ENCODE measurements at places on chromosomes 4 and X.
A peak's percentile ranks its signal among the peaks of the same experiment; 100 is the strongest.

DNA sequence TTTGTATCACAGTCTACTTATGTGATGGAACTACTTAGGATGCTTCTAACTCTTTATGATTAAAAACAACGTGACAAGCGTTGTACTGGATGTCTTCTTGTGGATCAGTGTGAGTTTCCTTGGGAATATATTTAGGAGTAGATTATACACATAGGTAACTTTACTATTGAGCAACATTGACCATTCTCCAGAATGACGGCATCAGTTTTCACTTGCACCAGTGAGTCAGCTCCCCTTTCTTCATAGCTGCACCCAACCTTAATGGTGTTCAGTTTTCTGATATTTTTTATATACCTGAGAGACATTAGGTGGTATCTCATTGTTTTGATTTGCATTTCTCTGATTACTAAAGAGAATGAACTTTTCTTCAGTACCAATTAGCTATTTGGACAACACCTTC is 343.9 kb downstream of the ADGRL3 start:
- no peak for DNase-seq

DNA sequence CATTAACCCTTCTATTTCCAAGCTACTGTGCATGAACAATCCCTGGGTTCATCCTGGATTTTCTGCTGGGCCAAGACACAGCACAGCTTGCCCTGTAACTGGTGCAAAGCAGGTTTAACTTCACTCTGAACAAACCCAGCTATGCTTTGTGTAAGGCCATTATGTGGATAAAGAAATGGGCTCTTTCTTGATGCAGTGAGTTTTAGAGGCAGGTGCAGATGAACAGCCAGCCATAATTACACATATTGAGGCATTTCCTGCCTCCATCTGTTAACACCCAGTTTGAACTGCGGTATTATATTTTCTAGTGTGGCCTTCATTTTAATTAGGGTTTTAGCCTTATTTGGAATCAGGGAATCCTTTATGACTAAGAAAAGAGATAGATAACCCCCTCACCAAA is 68.7 kb upstream of the ARX start:
- DNase-seq = no peak

DNA sequence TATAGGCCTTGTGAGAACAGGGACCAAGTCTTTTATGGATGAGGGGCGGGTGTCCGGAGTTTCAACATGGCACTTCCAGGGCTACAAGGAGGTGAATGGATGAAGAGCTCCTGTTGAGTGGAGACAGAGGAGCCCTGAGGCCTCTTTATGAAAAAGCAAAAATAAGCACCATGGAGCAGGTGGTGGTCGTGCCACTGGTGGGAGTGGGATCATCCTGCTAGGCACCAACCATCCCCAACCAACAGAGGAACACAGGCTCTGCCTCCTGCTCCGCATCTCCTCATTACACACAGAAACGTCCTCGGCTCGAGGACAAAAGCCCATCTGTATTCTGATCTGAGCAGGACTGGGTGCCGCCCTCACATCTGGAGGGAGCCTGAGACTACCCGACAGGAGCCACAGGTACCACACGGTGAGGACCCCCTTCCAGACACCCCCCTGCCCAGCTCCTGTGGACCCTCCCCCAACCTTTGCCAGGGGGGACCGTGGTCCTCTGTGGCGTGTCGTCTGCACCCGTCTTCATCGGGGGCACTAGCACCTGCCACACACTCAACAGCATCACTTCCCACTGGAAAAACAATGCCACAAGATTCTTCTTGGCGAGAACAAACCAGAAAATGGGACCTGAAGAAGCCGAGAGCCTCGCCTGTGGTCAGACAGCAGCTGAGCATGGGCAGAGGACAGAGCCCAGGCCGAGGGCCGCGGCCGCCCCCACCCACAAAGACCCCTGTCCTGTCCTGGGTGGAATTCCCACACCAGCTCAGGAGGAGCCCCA is 3.9 kb upstream of the PDE6B start:
- no peak for DNase-seq

GRCh38 chrX:38804682-38805431 is 3.6 kb downstream of the MID1IP1 start:
- DNase-seq = no peak

DNA sequence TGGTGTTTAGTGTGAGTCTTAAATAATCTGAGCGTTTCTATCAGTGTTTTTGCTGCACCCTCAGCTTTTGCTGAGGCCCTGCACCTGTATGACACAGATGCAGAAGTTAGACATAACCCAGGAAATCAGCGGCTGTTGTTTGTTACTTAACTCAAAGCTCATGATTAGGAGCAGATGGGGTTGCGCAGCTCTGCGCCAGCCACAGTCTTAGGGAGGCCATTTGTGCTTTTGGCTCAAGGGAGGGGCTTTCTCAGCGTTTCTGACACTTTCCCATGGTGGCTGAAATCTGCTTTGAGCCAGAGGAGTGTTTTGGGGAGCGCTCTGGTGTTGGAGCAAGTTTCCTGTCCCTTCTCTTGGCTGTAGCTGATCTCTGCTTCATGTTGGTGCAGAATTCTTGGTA is 433.8 kb downstream of the NAF1 start:
- DNase-seq = no peak

- no peak for DNase-seq
Measured at GRCh38 chr4:34814266-34814665, 1430.0 kb downstream of the ARAP2 start.

- no peak for DNase-seq
Measured at GRCh38 chr4:858831-859451, 33.0 kb upstream of the CPLX1 start.

DNA sequence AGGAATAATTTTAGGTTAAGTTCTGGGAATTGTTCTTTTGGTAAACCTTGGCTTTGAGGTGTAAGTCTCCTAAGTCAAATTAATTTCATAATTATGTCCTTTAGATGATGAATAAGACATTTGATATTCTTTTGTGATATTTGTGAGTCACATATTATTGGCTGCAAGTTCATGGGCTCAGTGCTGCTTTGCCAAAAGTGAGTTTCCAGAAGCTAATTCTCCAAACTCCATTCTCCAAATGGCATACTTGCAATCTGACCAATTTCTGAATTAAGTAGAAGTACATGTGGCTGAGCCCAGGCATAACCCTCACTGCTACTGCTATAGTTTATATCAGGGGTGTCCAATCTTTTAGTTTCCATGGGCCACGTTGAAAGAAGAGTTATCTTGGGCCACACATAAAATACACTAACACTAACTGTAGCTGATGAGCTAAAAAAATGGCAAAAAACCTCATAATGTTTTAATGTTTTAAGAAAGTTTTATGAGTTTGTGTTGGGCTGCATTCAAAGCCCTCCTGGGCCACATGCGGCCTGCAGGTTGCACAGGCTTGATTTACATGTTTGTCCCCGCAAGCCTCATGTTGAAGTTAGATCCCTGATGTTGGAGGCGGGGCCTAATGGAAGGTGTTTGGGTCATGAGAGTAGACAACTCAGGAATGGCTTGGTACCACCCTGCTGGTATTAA is 196.1 kb downstream of the ZNF330 start:
- DNase-seq = no peak

DNA sequence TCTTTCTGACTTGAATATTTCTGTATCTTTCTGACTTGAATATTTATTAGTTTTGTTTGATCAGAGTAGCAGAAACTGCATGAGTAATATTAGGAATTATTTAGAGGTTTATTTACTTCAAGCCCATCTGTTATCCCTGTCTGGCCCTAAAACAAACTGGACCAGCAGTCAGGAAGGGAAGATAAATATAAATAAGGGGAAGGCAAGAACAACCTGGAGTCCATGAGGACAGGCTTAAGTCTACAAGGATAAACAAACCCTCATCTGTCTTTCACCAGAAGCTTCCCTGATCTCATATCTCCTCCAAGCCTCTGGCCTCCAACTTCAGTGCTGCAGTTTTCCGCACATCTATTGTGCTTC is 524.9 kb downstream of the CENPC start:
- DNase-seq = no peak

- no peak for DNase-seq
Measured at GRCh38 chr4:85448906-85449890, 25.8 kb upstream of the ARHGAP24 start.

- DNase-seq = no peak
Measured at GRCh38 chrX:109854096-109854495, 121.0 kb upstream of the ACSL4 start.

GRCh38 chrX:54066841-54067240 is 22.6 kb upstream of the PHF8 start:
- no peak for DNase-seq

GRCh38 chr4:48403358-48403757 is 62.0 kb downstream of the SLAIN2 start:
- DNase-seq = no peak

DNA sequence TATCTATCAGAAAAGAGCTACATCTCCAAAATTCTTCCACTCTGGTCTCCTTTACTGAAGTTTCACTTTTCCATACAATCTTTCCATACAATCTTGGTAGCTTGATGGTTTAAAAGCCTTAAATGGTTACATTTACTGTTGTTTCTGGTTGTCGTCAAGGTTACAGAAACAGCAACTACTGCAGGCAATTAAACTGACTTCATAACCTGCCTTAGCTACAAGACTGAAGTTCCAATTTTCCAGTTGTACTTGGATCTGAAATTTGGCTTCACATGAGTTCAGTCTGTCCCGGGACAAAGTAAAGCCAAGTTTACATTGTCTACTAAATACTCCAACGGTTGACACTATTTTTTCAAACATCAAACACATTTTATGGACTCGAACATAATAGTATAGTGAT is 326.4 kb downstream of the ANKRD50 start:
- no peak for DNase-seq

DNA sequence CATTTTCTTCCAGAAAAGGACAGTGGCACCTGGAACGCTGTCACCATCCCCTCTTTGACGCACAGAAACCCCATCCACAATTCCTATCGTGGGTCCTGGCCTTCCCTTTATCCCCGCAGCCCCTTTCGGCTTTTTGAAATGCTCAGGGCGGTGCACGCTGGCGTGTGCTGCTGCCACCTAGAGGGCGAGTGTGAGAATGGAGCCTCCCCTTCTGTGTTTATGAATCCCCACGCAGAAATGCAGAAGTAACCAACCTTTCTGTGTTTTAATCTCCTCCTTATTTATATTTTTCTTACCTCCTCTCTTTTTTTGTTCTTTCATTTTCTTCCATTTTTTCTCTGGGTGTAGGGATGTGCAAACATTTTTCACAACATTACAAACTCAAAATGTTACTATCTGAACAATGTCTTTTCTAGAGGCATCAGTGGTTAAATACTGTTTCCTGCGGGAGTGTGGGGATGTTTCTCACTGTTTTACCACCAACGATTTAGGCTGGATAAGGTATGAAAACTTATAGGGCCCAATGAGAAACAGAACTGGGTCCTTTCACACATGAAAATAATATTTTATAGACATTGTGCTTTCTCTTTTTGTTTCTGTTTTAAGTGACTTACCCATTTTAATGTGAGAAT is 50.0 kb downstream of the TMA16 start:
- DNase-seq = peak; percentile 60

- no peak for DNase-seq
Measured at GRCh38 chr4:24564488-24564887, 19.9 kb downstream of the DHX15 start.

DNA sequence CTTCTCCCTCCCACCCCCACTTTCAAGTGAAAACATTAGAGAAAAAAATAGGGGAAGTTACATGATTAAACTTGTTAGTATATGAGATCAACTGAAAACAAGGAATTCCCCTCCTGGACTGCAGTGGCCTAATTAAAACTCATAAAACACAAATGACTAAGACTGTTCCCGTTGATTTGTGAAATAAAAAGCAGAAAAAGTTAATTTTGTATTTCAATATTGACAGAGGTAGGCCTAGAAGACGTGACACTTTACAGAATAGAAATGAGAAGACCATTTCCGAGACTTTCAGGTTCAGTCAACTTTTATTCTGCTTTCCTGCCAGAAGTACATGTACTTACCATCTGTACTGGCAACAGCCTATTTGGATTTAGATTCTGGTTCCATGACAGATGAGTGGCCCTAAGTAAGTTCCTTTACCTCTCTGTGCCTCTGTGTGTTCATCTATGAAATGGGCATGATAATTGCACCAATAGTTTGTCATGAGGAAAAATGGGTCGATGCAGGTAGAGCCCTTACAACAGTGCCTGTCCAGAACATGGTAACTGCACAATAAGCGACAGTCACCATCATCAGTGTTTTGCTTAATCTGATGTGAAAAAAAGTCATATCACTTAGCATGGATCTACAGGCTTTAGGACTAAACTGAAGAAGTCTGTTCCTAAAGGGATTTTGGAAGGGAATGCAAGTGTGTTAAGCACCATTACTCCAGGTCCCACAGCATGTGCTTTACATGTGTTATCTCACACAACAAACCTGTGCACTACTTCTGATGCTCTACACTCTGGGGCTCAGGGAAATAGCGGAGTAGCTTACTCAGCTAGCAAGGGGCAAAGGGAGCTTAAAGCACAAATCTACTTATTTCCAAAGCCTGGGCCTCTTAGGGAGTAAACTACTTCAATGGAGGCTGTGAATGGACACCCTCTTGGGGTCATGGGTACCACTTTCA is 562.3 kb upstream of the DIPK2B start:
- DNase-seq = peak; percentile 52

GRCh38 chrX:40147971-40148370 is 50.2 kb upstream of the BCOR start:
- no peak for DNase-seq

DNA sequence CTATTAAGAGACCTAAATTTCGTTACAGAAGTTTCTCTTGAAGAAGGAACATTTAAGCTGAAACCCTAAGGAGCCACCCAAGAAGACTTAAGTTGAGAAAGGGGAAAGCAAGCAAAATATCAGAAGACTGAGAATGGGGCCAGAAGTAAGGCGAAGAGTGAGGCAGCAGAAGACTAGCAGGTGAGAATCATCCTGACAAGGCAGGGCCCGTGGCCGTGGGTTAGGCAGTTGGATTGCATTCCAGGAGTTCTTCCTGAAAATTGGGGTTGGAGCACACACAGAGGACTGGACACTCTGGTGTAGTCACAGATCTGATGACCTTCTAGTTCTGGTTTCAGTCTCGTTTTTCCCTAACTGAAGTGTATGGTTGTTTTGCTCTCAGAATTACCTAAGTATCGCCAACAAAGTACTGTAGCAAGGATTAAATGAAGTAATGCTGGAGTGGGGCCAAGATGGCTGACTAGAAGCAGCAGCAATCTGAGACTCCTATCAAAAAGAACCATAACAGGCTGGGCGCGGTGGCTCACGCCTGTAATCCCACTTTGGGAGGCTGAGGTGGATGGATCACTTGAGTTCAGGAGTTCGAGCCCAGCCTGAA is 94.4 kb upstream of the GUCY1A1 start:
- DNase-seq = no peak

GRCh38 chr4:19214591-19215186 is 1037.0 kb upstream of the SLIT2 start:
- DNase-seq = no peak

- no peak for DNase-seq
Measured at GRCh38 chr4:71074452-71075299, 81.2 kb downstream of the DCK start.

DNA sequence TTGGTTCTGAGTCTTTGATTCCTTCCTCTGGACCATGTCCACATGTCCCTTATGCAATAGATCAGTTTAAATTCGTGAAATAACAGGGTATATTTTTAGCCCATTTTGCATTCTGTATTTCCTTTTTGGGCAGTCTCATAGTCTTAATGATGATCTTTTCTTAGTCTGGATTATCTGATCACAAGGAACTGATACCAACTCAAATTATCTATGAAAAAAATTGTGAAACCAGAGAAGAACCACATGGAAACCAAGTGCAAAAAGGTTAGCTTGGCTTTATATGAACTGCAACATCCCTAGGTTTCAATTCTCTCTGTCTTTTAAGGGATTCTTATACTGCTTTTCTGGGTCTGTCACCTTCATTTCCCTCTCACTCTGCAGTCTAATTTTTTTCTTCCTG is 608.6 kb upstream of the AADAT start:
- DNase-seq = no peak

Data from CD4-positive, alpha-beta T cell treated with Interleukin-17A for 1 hour (primary cell).